ENCODE measurements at places on chromosomes 2 and 18.

- DNase-seq = no peak
These were observed 569.3 kb downstream of the TNS1 start for GRCh38 chr2:217433522-217433921.

GRCh38 chr2:187842978-187843847 is 289.0 kb upstream of the TFPI start:
- DNase-seq = peak; percentile 16

DNA sequence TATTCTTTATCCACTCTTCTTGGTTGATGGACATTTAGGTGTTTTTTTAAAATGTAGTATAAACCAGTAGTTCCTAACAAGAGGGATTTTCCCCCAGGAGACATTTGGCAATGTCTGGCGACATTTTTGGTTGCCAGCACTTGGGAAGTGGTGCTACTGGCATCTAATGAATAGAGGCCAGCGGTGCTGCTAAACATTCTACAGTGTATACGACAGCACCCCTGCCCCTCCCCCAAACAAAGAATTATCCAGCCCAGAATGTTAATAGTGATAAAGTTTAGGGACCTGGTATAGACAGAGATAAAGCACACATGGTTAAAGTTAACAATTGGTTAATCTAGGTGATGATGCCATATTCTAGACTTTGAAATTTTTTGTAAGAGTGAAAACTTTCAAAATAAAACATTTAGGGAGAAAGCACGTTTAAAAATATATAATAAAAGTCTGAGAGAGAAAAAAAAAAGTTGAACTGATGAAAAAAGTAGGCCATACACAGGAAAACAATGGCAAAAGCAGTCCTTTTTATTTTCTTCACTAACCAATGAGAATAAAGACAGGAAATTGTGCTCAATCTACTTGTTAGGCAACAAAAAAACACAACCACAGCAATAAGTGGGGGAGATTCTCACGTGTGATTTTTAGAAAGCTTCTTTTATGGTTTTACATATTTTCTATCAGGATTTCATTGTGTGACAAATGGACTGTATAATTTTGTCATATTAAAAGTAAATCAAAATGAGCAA is 14.8 kb downstream of the FBXO48 start:
- DNase-seq = no peak

- DNase-seq = no peak
These were observed 12.6 kb upstream of the KDSR start for GRCh38 chr18:63379639-63379962.

DNA sequence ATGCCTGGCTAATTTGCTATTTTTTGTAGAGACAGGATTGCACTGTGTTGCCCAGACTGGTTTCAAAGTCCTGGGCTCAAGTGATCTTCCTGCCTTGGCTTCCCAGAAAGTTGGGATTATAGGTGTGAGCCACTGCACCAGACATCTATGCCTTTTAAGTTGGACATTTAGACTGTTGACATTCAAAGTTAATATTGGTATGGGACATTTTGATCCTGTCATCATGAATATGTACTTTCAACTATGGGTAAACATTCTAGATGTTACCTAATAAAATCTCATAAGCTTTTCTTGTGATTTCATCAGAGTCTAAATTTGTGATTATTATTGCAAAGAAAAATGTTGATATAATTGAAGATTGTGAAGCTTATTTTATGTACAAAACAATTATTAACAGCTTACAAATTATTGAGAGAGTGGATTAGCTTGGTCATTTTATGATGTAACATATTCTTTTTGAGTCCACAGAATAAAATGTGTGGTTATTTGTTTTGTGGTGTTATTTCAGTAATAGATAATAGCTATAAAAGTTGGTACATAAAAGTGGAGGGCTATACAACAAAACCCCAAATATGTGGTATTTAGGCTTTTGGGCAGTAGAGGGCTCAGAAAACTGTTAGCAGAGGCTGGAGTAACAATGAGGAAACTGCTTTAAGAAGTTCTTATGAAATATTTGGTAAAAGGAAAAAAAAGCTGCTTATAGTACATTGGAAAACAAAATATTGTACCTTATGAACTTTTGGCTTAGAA is 41.4 kb downstream of the STARD6 start:
- no peak for DNase-seq

DNA sequence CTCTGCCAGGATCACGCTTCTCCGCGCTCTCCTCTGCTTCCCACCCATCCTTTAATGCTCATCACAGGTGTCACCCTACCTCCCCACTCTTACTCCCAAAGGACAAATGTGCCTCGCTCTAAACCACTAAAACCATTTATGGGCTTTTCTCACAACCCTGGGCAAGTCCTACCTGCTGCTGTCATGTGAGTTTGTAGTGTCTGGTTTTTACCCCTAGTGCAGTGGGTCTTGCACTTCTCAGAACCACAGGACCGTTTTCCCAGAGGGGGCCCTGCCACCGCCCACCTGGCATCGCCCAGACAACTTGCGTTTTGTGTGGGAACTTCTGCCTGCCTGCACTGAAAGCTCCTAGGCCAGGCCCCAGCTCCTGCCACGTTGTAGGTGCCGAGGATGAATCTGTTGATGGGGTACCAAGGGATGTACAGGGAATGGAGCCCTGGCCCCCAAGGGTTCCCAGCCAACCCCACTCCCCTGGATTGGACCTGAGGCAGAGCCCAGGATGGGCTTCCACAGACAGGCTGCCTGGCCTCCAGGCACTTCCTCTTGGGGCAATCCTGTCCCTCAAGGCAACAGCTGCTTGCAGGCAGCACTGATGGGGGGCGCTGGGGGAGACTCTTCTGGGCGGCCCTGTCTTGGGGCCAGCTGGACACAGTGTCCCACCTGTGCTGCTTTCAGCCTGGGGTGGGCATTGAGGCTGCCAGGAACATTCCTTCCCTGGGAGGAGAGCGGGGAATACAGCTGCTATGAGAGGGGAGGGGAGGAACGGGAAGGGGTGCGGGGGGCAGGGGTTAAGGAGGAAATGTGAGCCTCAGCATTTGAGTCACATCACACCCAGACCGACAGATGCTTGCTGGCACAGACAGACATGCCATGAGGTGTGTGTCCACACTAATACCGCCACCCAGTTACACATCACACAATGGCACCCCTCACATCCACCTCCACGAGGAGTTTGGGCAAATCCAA is 176.3 kb downstream of the ZFP36L2 start:
- no peak for DNase-seq

DNA sequence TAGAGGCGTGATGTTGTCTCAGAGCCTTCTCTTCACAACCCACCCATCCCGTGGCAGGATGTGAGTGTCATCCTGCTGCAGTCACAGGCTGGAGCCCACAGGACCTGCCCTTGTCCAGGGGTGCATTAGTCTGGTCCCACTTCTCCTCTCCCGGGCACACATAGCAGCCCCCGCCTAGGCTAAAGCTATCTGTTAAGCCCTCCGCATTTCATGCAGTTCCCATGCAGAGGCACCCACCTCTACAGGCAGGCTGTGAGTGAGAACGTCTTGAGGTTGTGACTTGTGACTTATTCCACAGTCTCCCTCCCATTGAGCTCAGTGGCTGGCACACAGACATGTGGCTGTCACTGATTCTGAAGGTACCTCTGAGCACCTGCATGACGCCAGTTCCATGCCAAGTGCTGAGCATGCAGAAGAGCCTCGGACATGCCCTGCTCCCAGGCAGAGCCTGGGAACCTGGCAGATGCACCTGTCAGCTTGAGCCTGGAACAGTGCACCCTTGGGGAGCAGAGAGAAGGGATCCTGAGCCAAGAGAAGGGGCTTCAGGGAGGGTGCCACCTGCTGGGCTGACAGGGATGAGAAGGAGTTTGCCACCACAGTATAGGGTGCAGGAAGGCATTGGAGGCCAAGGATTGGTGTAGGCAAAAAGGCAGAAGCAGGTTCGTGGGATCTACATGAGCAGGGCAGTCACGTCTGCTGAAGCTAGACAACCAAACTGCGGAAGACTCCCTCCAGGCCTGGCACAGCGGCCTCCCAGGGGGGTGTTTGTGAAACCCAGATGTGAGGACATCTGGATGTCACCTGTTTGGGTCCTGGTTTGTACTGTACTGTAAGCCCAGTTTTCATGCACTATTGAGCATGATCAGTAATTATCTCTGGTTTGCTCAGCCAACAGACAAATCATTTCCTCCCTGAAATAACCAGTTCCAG is 213.6 kb downstream of the GLI2 start:
- no peak for DNase-seq

GRCh38 chr2:74862020-74862964 is 28.4 kb downstream of the HK2 start:
- DNase-seq = no peak

- no peak for DNase-seq
These were observed 673.1 kb upstream of the VRK2 start for GRCh38 chr2:57373530-57373929.

DNA sequence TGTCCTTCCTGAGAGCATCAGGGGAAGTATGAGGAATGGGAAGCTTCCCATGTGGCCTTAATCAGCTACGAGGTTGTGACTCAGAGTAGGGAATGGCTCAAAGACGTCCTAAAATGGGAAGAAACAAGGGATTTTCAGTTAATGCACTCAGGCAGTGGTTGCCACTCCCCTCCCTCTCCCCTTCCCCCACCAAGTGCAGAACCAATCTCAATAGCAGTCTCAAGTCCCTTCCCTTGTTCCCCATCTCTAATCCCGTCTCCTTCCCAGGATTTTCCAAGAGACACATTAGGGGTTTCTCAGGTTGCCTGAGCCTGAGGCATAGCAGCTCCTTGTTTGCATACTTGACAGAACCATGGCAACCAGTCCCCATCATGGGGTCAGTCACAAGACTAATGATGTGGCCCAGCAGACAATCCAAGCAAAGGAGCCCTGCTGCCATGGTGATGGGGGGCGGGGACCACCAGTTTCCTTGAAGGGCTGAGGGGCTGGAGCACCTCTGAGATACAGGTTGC is 18.2 kb upstream of the RESP18 start:
- DNase-seq = no peak

- peak; percentile 33 for DNase-seq
These were observed 158.2 kb downstream of the MGAT5 start for GRCh38 chr2:134411828-134412638.

- no peak for DNase-seq
These were observed 67.9 kb downstream of the EIPR1 start for GRCh38 chr2:3309496-3310355.

GRCh38 chr2:41042343-41042742 is 590.5 kb upstream of the SLC8A1 start:
- no peak for DNase-seq

- DNase-seq = peak; percentile 85
These were observed at the start of the genes ASB3 and ERLEC1 for GRCh38 chr2:53786705-53787613. Gene ASB3, minus strand, starts transcription at chr2:53786953. Its CDS starts 21,381 bp downstream, at chr2:53765572. Gene ERLEC1, plus strand, starts transcription at chr2:53787044. Its CDS starts 167 bp downstream, at chr2:53787211.

- DNase-seq = no peak
These were observed 403.3 kb downstream of the METTL4 start for GRCh38 chr18:2168022-2168421.

- no peak for DNase-seq
These were observed 8.7 kb downstream of the OSBPL1A start for GRCh38 chr18:24388957-24389356.

DNA sequence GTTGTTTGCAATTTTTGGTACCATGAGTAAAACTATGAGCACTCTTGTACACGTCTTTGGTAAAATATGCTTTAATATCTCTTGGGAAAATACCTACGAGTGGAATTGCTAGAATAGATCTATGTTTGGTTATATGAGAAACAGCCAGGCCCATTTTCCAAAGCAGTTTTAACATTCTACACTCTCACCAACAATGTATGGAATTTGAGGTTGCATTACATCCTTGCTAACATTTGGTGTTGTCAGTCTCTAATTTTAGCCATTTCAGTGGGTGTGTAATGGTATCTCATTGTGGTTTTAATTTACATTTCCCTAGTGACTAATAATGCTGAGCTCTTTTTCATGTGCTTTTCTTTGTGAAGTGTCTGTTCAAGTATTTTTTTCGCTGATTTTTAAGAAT is 118.9 kb upstream of the TCF4 start:
- no peak for DNase-seq

GRCh38 chr18:36355511-36355910 is 58.0 kb downstream of the FHOD3 start:
- no peak for DNase-seq

DNA sequence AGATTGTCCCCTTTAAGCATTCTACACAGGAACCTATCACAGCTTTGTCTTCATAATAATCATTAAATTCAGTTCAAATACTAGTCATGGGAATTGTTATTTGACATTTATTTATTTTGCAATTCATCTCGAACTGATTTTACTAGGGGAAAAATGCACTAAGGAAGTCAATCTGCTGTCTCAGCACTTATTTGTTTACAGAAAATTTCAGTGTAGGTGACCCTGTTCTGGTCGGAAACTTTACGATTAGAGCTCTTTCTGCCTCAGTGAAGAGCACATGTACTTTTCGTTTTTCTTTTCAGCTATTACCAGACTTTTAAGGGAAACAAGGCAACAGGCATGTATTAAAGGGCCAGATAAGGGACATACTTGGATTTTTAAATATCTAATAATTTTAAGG is 1405.7 kb upstream of the ZEB2 start:
- no peak for DNase-seq

DNA sequence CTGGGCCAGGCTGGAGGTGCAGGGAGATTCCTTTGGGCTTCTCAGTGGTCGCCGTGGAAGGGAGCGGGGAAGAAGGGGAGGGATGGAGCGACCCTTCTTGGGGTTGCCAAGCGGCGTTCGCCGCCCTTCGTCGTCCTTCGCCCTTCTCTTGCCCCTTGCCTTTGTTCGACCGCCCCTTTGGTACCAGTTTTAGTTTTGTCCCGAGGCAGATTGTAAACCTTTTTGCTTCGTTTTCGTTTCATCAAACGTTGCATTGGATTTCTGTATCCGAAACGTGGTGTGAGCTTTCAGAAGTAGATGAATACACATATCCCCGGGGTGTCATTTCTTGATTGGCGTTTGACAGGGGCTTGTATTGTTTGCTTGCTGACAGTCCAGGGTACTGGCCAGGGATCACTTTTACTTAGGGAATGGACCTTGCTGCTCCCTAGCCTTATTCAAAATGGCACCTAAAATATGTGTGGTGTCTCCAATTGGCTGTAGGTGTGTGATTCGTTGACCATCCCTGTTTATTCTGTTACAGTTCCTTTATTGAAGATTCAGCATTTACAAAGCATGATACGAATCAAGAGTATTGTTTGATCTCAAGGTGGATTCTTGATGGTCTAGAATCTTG is 788 bp downstream of the USP14 start:
- DNase-seq = no peak

- no peak for DNase-seq
These were observed 7.8 kb downstream of the SPEG start for GRCh38 chr2:219442256-219443015.

- no peak for DNase-seq
These were observed 183.5 kb upstream of the FAM98A start for GRCh38 chr2:33782395-33783230.

GRCh38 chr2:9950521-9951271 is 797 bp upstream of the GRHL1 start:
- DNase-seq = no peak

DNA sequence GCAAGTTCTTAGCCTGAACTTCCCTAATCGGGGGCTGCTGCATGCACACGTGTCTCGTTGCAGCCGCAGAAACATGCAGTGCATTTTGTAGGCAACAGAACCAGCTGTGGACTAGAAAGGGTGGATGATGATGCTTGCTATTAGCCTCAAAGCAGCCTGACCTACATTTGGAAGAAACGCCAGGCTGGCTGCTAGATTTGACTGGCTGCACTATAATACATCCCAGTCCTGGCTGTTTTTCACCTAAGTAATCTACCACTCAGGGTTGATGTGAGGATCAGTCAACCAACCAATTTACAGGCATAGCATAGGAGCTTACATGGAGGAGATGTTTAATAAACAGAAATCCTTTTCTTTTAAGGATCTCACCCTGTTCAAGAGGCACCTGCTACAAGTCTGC is 56.4 kb upstream of the SPP2 start:
- DNase-seq = no peak

GRCh38 chr2:215191477-215191876 is 53.1 kb upstream of the ABCA12 start:
- DNase-seq = no peak

GRCh38 chr2:48129293-48129950 is 223.1 kb upstream of the FBXO11 start:
- DNase-seq = no peak
